ENCODE measurements at places on chromosomes 6 and 20.

- no peak for DNase-seq
Observed at GRCh38 chr6:27149150-27149549, 98.4 kb upstream of the PRSS16 start.

DNA sequence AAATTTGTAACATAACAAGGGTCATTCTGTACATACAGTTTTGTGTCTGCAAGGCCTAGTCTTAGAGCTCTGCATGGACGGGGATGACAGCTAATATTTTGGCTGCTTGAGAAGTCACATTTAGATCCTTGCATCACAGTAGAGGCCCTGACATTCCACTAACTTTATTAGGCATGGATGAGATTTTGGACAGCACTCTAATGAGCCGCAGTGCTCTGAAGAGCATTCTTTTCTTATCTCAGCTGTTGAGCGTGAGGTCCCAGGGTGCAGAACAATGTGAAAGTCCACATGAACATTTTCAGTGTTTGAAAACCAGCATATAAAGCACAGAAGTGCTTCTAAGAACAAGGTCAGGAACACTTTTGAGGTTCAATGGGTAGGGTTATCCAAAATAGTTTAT lies 58.9 kb downstream of the IPCEF1 start:
- DNase-seq, result no peak

- DNase-seq, result no peak
Observed at GRCh38 chr20:61786230-61786629, 279.5 kb downstream of the TAF4 start.

GRCh38 chr6:42138190-42138589 lies 4.2 kb downstream of the C6orf132 start:
- no peak for DNase-seq

DNA sequence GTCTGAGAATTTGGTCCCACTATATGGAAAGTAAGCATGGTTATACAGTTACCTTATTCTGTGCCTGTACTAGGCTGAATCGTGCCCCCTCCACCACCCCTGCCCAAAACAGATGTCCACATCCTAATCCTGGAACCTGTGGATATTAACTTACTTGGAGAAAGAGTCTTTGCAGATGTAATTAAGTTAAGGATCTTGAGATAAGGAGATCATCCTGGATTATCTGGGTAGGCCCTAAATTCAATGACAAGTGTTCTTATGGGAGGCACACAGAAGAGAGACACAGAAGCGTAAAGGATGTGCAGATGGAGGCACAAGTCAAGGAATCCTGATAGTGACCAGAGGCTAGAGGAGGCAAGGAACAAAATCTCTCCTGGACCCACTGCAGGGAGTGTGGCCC lies 116.7 kb upstream of the MAN1A1 start:
- DNase-seq, result no peak

DNA sequence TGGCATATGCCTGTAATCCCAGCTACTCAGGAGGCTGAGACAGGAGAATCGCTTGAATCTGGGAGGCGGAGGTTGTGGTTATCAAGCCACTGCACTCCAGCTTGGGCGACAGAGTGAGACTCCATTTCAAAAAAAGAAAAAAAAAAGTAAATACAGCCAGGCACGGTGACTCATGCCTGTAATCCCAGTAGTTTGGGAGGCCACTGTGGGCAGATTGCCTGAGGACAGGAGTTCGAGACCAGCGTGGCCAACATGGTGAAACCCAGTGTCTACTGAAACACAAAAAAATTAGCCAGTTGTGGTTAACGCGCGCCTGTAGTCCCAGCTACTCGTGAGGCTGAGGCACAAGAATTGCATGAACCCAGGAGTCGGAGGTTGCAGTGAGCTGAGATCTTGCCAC lies 1.5 kb upstream of the NINL start:
- DNase-seq, result no peak

- DNase-seq, result no peak
Observed at GRCh38 chr6:104118274-104118673, 741.4 kb downstream of the HACE1 start.

GRCh38 chr6:50277774-50278173 lies 228.0 kb upstream of the DEFB112 start:
- DNase-seq, result no peak

GRCh38 chr20:39630215-39630908 lies 668.2 kb downstream of the DHX35 start:
- DNase-seq, result peak; percentile 86

DNA sequence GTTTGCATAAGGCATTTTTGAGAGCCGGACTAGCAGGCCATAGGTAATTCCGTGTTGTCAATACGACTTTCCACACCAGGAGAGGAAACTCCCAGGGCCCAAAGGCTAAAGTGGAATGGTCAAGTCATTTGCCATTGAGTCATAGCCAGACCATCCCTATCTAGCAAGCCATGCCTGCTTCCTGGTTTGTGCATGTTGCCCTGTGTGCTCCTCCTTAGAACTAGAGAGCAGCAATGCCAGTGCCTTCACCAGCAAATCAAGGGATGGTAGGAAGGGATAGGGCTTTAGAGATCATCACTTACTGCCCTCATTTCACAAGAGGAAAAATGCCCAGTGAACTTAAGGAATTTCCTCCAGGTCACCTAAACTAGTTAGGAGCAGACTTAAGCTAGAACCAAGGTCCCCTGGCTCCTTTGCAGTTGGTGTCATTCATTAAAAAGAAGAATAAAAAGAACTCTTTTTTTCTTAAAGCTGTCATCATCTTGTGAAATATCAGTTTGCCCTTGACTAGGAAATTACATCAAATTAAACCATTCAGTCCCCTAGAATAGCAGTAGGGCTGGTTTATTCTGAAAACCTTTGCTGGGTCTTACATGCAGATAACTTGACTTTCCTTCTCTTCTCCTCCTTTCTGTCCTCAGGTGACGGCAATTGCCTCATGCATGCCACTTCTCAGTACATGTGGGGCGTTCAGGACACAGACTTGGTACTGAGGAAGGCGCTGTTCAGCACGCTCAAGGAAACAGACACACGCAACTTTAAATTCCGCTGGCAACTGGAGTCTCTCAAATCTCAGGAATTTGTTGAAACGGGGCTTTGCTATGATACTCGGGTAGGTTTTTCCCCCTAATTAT lies 7.4 kb downstream of the TNFAIP3 start:
- DNase-seq, result no peak

- DNase-seq, result no peak
Observed at GRCh38 chr6:137520520-137520919, 26.3 kb upstream of the OLIG3 start.

- no peak for DNase-seq
Observed at GRCh38 chr6:125924697-125925358, 31.7 kb upstream of the HINT3 start.

- DNase-seq, result no peak
Observed at GRCh38 chr6:16844183-16844582, 82.9 kb upstream of the ATXN1 start.

- DNase-seq, result no peak
Observed at GRCh38 chr6:155882527-155883333, 427.1 kb upstream of the NOX3 start.

DNA sequence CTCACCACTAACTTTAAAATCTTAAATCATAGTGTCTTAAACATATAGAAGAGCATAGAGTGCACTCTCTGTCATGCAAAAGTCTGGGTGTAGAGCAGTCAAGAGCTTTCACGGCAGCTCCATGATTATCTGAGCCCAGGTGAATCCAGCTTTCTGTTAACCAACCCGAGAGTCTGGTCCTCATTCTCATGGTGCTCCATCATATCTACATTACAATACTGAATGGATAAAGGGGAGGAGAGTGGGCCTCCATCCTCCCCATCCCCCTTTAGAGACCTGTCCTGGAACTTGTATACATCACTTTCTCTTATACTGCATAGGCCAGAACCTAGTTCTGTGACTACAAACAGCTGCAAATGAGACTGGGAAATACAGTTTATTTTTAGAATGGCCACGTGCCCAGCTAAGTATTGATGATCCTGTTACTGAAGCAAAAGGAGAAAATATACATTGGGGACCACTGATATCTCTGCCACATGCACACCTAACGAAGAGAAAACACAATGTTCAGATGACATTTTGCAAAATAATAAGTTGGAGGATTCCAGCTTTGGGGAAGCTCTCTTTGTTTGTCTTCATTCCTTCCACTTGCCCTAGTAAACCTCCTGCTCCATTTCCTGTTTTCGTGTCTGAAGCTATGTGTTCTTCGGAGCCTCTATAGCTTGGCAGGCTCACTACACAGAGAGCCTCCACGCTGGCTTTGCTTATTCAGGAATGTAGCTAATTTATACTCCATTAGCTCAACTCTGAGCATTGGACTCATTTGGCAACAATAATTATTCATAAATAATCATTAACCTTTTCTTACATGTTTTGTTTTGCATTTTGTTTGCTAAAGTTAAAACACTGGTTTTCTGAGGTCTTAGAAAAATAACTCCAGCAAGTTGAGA lies 110.1 kb downstream of the IYD start:
- peak; percentile 8 for DNase-seq

DNA sequence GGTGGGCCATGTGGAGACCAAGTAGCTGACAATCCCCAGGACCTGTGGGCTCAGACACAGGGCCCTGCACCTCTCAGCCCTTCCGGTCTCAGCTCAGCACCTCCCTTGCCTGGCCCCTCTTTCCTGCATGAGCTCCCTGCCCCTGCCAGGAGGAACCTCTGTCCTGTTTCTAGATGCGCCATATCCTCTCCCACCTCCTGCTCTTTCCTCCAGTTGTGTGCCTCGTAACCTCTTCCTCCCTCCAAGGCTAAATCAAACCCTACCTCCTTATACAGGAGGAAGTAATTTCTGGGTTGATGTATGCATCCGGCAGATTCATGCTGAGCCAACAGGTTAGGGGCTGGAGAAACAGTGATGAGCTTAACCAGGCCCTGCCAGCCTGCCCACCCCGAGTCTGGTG lies 30.9 kb downstream of the ITPR3 start:
- DNase-seq, result no peak

DNA sequence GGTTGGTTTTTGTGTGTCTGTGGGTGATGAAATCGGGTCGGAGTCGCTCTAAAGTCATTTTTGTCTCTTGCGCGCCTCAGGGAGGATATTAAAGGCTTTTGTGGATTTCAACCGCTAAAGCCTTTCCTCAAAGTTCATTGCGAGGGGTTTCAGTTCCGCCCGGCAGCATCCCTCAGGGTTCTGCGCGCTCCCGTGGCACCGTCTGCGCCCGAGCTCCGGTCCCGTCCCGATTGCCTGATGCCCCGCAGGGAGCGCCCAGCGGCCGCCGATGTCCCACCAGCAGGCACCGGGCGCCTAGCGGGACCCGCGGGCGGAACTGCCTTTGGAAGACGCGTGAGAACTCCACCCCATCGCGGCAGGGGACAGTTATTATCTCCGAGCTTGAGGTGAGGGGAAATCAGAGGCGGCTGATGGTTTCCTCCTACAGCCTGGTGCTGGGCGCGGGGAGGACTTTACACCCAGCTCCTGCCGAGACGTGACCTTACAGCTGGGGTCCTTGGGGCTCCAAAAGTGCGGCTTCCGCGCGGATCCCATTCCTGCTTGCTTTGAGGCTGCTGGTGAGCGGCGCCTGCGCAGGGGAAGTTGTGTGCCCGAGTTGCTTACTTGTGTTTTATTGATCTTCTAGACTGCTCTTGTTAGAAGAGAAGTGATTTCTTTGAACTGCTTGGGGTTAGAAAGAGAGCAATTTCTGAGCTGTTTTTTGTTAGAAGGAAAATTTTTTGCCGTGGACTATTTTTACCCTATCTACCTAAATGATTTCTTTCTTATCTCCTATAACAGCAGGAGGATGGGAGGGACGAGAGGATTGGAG lies 27.1 kb downstream of the ULBP1 start:
- DNase-seq, result no peak

DNA sequence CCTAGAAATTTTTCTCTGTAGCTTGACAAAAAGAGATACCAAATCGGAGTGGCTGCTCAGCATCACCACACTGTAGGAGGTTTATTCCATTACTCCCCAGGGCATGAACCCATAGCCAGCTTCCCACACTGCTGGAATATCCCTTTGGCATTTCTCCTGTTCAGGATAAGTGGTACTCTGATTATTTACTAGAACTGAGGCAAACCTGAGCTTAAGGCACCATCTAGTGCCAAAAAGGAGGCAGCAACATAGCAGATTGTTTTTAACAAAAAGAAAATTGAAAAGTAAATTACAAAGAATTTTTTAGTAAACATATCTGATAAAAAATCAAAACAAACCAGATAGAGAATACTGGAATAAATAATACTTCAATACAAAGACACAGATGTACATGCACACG lies 181.7 kb downstream of the WDR27 start:
- peak; percentile 7 for DNase-seq

- no peak for DNase-seq
Observed at GRCh38 chr20:63494420-63495166, 4.3 kb downstream of the EEF1A2 start.

GRCh38 chr20:24643731-24644626 lies 174.6 kb downstream of the SYNDIG1 start:
- no peak for DNase-seq

GRCh38 chr20:45097485-45098102 lies 3.3 kb downstream of the KCNS1 start:
- DNase-seq, result no peak

- no peak for DNase-seq
Observed at GRCh38 chr20:53872561-53873229, 197.7 kb downstream of the BCAS1 start.

DNA sequence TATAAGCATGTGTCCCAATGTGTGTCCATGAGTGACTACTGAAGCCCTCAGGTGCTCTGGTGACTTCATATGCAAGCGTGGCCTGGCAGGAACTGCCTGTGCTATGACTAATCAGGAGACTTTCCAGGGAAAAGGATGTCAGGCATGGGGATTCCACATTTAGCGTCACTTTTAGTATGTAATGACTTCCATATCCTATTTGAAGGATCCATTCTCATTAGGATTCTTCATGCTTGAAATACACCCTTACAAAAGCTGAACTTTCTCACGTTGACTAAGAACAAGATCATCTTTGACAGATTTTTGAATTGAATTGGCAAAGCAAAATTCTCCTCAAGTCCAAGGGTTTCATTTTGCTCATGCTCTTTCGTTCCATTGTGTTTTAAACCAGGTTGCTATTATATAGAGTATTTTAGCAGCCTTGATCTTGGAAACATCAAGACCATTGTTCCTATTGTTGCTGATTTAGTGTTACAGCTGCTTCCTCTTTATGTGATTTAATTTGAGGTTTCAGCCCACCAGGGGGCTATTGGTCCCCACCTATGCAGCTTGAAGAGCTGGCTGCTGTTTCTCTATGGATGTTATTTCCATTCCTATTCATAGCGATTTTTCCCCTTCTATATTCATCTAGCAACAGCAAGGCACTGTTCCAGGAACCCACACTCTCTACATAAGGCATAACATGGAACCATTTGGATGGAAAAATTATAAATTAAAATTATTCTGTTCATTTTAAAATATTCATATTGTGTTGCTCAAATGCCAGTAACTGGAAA lies 418.6 kb downstream of the CDKAL1 start:
- DNase-seq, result peak; percentile 31

DNA sequence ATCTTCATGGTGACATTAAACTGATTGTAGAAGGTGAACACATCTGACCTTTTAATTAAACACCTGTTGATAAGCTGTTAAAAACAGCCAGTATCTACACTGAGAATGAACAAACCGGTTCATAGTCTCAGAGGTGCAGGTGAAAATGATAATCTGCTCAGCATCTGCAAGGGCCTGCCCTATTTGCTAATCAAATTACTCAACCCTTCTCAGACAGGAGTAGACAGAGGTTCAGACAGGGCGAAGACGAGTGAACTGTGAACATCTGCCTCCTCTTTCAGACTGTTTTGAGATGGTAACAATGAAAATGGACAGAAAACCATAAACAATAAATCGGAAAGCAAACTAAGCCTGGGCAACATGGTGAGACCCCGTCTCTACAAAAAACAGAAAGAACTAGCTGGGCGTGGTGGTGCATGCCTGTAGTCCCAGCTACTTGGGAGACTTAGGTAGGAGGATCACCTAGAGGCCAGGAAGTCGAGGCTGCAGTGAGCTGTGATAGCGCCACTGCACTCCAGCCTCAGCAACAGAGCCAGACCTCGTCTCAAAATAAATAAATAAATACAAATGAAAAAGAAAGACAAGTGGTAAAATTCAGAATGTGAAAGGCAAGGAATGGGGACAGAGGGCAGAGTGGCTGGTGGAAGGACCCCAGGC lies 55.9 kb downstream of the NINL start:
- no peak for DNase-seq

All from NCI-H510A treated with DMSO at 0.1 percent for 48 hours (cell line).